Stimulated activated CD8-positive, alpha-beta memory T cell treated with anti-CD3 and anti-CD28 coated beads, Interleukin-12 subunit alpha, Interleukin-12 subunit beta, amount 100 ng/mL, for 4 hours (primary cell): ENCODE measurements at places on chromosomes 5 and 9.

GRCh38 chr5:9015260-9015936, 530.5 kb downstream of the SEMA5A start:
- DNase-seq: no peak

- no peak for DNase-seq
Observed at GRCh38 chr5:148386041-148386440, 2.3 kb downstream of the FBXO38 start.

DNA sequence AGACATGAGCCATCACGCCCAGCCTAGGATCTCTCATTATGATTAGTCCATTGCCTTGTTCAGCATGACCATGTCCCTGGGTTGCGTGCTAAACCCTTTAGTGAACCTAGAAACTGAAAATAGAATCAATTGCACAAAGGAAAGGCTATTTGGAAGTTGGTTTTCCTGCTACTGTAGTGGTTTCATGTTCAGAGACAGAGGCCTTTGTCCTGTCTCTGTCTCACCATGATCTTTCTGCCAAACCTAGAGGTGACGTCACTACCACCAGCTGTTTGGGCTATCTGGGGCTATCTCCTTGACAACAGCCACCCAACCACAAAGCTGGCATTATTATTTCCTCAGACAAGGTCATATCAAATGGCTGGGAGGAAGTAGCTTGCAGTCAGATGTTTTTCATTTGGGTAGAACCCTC, 4.0 kb upstream of the CDK5RAP2 start:
- DNase-seq: no peak

DNA sequence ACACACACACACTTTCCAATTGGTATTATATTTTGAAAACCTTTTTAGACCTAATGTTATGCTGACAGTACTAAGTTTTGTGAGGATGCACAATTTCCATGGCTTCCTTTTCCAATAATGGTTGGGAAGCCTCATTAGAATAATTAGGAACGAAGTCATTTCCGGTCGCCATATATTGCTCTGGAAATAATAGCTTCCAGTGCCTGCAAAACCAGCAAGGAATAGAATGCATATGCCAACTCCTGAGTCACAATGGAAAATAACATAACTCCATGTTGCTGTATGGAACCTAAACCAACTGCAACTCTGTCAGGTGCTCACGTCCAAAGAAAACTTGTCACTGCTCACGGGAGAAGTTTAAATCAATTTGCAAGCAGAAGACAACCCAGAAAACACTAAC, 222.0 kb downstream of the EBF1 start:
- no peak for DNase-seq

GRCh38 chr5:173709761-173710160, 93.3 kb upstream of the BOD1 start:
- DNase-seq: no peak

DNA sequence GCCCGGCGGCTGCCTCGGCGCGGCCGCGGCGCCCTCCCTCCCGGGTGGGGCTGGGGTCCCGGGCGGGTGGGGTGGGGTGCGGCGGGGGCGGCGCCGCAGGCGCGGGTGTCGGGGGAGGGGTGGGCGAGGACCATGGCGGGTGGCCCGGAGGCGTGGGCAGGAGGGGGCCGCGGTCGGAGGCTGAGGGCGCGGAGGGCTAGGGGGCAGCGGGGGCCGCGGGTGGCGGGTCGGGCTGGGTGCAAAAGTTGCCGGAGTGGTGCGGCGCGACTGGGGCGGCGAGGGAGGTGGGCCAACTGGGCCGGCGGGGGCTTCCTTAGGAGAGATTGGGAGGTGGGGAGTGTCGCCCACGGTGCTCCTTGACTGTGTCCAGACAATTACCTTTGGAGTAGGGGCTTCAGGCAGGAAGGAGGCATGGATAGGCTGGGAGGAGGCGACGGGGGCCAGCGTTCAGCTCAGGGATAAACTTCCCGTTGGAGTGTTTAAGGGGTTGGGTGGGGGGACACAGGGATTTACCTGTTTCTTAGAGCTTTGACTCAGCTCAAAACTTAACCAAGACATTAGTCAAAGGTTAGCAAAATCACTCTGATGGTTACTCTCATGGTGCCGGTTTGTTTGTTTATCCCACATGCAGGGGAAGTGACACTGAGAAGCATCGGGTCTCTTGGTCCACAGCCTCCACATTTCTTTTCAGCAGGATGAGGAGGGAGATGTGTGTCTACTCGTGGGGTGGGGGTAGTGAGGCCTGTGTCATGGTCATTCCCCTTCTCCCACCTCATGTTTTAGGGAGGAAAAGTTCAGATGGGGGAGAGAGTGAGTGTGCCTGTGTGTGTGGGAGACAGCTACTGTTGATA, 859 bp downstream of the CSNK1G3 start:
- peak; percentile 19 for DNase-seq

DNA sequence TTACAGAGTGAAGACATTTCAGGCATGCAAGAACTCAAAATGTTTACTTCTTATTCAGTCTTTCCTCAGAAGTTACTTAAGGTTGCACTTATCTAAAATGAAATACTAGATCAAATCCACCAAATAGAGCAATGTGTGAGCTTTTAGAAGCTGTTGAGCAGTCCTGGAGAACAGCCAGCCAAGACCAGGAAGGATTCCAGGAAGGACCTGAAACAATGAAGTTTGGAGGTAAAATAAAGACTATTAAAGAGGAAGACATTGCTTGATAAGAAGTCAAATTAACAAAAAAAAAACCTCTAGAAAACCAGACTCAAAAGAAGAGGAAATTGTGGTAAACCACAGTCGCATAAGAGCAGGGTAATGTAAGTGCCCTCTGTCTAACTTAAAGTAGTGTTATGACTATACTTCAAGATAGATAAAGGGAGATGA, 156.2 kb upstream of the S1PR3 start:
- DNase-seq: no peak

DNA sequence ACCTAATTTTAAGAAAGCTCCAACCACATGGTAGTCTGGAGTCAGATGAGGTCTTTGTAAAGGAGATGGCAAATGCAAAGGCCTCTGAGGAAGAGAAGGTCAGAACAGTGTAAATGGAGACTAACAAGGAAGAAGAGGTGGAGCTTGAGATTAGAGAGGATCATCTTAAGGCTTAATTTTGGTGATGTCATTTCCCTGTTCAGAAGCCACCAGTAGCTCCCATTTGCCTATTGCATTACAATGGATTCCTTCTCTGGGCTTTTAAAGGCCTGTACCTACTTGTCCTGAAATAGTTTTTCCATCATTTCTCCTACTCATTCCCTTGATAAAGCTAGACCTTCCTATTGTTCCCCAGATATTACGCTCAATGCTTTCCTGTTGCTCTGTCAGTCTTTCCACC, 16.1 kb downstream of the PCSK5 start:
- no peak for DNase-seq

DNA sequence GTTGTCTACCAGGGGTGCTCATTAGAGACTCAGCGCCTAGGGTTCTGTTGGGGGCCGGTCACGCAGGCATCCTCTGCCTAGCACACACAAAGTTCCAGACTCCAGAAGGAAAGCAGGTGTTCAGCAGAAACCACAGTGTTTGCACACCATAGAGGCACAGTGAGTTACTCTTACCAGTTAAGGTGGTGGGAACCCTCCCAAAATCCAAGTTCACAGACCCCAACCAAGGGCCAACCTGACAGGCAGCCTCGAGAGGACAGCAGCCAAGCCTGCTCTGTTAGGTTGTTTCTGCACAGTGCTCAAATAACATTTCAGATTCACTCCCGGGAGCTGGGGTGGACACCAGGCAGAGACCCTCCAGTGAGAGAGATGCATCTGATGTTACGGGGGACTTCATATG, 36.2 kb downstream of the SECISBP2 start:
- no peak for DNase-seq

DNA sequence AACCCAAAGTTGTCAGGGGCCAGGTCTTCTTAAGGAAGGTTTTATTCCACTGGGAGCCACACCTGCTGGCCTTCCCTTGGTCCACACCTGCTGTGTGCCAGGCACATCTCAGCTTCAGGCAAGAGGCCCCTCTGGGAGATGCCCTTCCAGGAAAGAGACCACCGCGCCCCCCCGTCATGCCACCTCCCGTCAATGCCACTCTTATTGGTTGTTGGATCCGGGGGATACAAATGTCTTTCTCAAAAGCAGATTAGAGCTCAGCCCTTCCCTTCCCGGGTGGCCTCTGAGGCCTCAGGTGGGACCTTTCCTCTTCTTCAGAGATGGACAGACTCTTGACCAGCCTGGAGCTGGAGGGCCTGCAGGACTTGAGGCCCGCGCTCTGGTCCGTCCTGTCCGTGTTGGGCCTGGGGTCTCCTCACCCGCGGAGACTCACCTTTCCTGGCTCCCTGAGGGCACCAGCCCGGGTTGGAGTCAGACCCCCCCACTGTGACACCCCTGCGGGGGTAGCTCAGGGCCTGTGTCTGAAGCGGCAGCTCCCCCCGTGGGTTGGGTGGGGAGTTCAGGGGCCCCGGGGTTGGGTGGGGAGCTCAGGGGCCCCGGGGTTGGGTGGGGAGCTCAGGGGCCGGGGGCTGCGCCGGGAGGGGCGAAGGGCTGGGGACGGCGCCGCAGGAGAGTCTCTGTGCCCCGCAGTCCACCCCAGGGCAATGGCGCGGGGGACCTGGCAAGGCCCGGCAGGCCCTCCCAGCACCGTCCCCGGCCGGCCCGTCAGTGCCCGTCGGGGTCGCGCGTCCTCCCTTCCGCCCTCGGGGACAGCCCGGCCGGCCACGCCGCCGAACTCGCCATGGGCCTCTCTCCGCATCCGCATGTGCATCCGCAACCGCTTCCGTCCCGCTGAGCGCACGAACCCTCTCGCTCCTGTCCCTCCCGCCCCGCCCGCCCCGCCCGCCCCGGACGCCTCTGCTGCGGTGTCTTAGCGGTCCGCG, 3.7 kb upstream of the SLC9A3 start:
- DNase-seq: no peak

DNA sequence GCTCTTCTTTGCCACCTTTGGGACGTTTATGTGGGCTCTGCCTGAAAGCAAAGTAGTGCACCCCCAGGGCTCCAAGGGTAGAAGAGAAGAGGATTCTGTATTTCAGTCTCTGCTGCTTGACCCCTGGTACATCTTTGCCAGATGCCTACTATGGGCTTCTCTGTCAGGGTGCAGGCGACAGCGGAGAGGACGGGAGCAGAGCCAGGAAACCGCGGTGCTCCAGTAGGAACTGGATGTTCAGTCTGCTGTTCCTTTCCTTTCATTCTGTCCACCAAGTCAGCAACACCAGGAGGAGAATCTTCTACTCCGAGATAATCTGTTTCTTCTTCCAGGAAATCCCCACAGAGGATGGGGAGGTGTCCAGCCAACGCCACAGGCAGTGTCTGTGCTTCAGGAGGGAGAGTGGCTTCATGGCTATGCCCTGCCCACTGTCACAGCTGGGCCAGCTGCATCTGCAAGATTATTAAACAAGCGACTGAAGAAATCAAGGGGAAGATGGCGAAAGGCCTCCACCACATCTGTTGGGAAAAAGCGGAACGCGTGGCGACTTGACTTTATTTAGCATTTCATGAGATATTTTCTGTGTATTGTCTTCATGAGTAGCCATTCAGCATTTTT, 398.3 kb downstream of the IRX1 start:
- no peak for DNase-seq

DNA sequence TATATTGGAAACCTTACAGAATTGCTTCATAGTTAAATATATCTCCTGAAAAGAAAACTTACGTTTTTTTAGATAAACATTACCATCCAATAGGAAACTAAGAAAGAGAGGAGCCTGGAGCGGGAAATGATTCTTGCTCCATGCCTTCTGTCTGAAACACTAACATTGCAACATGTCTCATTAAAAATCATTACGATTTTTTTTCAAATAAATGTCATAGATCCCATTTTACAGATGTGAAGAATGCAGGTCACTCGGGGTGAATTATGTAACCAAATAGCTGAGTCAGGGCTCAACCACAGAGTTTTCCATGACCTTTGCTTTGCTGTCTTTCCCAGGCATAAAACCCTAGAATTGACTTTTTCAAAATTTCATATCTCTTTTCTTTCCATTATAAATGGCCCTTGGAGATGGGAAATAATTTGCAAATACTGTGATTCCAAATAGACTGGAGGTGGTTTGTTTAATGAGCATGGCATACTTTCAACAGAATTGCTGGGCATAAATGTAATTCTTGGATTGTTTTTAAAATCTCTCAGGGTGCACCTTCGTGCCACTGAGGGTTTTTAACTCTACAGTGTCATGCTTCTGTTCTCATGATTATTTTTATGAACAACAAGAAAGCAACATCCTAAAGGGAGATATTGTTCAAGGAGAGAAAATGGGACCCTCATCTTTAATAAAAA, 302.8 kb downstream of the EBF1 start:
- DNase-seq: no peak

- no peak for DNase-seq
Observed at GRCh38 chr5:1905108-1905507, 22.4 kb upstream of the IRX4 start.

DNA sequence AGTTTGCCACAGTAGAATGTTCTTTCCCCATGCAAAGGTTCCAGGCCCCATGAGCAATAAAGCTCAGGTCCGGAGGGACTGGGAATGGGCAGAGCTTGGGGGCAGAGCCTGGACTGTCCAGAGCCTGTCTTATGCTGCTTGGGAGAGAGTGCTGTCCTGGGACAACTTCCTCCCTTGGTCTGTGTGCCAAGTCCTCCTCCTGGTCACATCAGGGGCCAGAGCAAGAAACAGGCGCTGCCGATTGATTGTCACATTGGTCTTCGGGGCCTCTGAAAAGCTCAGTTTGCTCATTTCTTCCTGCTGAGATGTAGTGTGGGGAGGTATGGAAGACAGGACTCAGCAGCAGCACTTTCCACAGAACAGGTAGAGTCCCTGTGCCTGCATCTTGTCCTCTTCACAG, 54.0 kb upstream of the FCN1 start:
- DNase-seq: no peak

- no peak for DNase-seq
Observed at GRCh38 chr9:86402591-86402990, 48.4 kb upstream of the TUT7 start.

DNA sequence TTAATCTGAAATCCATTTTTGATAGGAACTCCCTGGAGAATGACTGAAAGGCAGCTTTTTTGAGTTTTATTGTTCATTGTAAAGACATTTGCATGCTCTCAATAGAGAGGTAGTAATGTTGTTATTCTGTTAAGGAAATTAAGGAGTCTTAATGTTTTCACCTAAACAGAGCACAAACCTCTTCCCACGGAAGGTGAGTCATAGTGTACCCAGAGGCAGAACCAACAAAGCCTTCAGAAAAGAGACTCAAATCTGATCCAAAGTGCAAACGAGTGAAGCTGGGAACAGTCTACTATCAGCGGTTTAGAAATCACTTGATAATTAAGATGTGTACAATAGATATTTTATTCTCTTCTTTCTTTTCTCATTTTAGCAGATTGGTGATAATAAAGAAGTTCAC, 470.5 kb downstream of the PLK2 start:
- no peak for DNase-seq

GRCh38 chr5:150758531-150759333, at the start of gene DCTN4:
DCTN4 (minus strand) TSS chr5:150759017; CDS start chr5:150758993, 24 bp downstream.
- DNase-seq: peak; percentile 88

DNA sequence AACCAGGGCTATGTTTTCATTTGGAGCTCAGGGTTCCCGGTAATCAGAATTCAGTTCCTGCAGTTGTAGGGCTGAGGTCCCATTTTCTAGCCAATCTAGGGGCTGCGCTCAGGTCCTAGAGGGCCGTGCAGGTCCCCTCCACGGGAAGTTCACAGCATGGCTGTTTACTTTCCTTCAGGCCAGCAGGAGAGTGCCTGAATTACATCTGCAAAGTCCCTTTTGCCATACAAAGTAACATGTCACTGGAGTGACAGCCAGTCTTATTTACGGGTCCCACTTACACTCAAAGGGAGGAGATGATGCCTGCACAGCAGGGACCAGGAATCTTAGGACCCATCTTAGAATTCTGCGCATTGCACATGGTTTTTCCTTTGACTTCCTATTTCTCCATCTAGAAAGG, 29.9 kb upstream of the TGFBI start:
- no peak for DNase-seq
